Epithelial cell of esophagus (primary cell): ENCODE measurements at places on chromosomes 7 and 10.
A peak's percentile ranks its signal among the peaks of the same experiment; 100 is the strongest.

DNA sequence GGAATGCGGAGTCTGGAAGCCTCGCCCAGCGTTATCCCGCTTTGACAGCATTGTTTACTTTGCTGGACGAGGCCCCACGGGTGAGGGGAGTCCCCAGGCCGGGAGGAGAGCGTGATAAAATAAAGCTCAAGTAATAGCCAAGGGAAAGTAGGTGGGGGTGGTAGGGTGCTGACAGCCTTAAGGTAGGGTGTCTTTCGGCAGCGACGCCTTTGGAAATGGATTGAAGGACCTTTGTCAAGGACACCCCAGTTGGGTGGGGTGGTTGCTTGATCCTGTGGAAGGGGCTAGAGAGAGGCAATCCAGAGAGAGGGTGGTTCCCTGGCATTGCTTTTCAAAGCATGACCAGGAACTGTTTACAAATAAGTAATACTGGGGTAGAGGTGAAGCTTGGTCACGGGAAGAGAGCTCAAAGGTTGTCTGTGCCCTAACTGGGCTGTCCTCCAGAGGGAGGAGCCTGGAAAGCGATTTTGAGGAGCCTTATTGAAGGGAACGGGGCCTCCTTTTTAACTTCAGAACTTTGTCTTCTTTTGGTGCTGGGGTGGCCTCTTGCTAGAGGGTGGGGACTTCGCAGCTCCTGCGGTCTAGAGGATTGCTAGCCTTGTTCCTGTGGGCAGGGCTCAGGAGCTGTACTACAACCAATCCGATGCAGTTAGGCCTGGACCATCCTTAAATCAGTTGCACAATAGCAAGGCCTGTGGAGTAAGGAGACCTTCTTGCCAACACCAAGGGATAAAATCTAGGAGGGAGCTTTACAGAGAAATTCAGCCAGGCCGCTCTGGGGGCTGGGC lies 1.3 kb downstream of the EIF4EBP2 start:
- peak; percentile 92 for DNase-seq

GRCh38 chr7:18524248-18524647 lies 28.7 kb downstream of the HDAC9 start:
- no peak for DNase-seq

GRCh38 chr7:111357691-111358090 lies 204.6 kb downstream of the IMMP2L start:
- peak; percentile 86 for DNase-seq

- peak; percentile 69 for DNase-seq
Observed at GRCh38 chr10:33982995-33983394, 648.5 kb upstream of the NRP1 start.

GRCh38 chr7:157829491-157829890 lies 492.7 kb downstream of the DNAJB6 start:
- no peak for DNase-seq

DNA sequence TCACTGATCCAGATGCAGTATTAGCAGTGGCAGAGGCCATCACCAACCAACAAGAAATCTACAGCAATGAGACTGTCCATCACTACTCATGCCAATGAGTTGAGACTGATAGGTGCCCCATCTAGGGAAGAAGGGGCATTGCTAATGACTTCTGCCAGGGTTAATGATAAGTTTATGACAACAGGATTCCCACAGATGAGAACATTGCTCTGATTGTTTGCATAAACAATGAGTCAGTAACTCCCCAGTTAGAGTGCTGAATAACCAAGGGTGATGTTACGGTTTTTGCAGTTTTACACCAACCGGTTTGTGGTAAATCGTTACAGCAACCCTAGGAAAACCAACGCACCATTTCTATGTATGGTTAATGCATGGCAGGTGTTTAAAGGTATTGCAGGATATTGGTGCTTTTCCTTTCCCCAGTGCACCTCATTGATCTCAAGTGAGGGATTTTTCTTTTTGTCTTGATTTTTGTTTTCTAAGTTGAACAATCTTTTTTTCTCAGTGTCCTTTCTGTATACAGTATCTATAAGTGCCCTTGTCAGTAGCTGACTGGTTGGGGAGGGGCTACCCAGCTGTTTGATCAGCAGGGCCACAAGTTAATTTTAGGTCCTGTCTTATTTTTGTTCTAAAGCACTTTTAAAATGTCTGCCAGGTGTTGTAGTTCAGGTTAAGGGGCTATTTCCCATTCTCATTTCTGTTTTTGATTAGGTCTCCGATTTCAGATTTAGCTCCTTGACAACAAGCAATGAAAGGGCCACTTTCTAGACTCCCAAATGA lies 3.9 kb upstream of the CSGALNACT2 start:
- peak; percentile 65 for DNase-seq

- DNase-seq = peak; percentile 49
Observed at GRCh38 chr10:373526-374309, 238.5 kb downstream of the ZMYND11 start.

GRCh38 chr7:14834883-14835282 lies 67.7 kb downstream of the DGKB start:
- DNase-seq = peak; percentile 47

- DNase-seq = no peak
Observed at GRCh38 chr10:104579136-104579535, 62.0 kb upstream of the SORCS3 start.

DNA sequence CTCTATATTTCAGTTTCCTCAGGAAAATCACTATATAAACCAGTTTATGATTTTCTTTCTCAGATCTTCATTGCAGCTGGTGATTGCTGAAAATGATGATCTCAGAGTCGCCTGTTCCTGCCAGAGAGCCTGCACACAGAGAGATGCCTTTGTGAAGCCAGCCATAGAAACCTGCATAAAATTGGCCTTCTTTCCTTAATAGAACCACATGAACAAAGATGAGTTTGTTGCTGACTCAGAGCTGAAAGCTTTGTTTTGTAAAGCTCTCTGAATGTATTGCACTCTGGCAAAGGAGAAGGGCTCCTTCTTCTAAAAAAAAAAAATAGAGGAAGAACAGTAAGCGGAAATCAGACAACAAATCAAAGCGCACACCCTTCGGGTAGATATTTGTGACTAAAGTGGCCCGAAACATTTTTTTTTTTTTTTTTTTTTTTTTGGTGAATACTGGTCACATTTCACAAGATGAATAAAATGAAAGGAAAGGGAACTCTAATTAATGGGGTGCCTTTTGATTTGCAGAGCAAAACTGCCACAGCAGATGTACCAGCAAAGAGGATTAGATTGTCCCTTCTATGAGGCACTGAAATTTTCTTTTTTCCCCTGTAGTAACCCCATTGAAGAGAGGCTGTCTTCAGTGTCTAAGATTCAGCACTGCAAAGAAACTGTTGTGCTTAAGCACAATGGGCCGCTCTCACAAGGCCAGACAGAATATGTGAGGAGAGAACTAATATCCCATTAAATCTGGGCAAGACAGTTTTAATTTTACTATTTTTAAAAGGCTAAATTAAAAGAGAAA lies 75.1 kb upstream of the PTPRZ1 start:
- peak; percentile 80 for DNase-seq

GRCh38 chr10:22673785-22674572 lies 40.4 kb downstream of the PIP4K2A start:
- no peak for DNase-seq

DNA sequence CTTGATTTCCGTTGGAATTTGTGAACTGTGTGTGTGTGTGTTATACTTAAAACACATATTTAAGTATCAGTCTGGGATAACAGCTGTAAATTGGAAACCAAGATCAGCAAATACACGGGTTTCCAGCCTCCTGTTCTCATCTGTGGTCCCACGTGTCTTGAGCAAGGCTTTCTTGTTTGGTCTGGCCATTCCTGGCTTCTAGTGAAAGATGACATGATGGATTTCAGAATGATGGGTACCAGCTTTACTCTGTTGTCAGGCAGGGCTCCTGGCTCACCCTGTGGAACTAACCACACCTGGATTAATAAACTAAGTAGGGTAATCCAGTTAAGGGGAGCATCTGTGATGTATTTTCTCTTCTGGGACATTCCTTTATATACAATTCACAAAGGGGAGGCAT lies 346.2 kb upstream of the AOAH start:
- no peak for DNase-seq

- no peak for DNase-seq
Observed at GRCh38 chr7:137120690-137121089, 222.8 kb downstream of the PTN start.

- no peak for DNase-seq
Observed at GRCh38 chr7:108430664-108431063, 25.6 kb downstream of the NRCAM start.

GRCh38 chr7:73565675-73566340 lies 8.3 kb upstream of the BCL7B start:
- peak; percentile 41 for DNase-seq

DNA sequence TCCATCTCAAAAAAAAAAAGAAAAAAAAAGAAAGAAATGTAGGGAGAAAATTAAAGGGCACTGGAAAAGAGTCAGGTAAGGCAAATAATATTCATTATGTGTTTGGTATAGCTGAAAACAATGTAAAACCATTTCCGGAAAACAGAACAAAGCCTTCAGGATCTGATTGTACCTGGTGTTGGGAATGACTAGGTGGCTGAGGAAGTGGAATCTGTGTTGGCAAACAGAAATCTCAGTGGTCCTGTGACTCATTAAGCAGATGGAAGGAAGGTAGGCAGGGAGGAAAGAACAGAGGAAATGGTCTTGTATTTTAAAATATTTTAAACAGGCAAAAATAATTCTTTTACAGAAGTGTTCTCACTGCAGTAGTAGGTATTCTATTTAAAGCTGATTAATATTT lies 55.7 kb upstream of the GATA3 start:
- DNase-seq = peak; percentile 44

DNA sequence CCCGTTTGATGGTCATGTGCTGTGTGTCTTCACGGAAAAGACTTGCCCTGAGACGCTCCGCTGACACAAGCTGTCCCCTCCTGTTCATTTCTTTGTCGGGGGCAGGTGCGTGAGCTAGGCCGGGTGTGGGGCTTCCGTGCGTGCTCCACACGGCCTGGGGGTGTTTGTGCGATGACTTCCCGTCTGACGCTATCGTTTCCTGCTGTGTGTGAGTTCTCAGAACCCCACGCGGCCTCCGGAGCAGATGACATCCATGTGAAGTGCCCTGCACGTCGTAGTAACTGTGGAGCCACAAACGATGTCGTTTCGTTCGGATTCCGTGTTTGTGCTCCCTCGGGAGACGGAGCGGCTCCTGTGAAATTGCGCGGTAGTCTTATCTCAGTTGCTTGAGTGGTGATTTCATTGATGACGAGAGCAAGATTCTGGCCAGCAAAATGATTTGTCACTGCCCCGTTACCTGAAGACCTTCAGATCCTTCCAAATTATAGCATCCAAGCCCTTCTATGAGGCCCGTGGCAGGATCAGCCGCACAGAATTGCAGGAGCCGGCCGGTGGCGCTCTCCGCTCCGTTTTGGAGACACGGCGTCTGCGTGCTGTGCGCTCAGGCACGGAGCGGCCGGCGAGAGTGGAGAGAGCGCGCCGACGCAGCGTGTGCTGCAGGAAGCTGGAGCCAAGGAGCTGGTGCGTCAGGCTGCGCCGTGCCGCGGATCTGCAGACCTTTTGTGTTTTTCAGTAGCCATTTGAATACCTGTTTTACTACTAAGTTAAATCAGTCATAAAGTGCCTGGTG lies 94.9 kb downstream of the NKX6-2 start:
- DNase-seq = no peak

- DNase-seq = no peak
Observed at GRCh38 chr10:1214071-1214675, 158.0 kb downstream of the WDR37 start.

- peak; percentile 72 for DNase-seq
Observed at GRCh38 chr10:132363921-132364593, 32.1 kb downstream of the LRRC27 start.

GRCh38 chr7:71996141-71996540 lies 416.0 kb downstream of the CALN1 start:
- DNase-seq = no peak

DNA sequence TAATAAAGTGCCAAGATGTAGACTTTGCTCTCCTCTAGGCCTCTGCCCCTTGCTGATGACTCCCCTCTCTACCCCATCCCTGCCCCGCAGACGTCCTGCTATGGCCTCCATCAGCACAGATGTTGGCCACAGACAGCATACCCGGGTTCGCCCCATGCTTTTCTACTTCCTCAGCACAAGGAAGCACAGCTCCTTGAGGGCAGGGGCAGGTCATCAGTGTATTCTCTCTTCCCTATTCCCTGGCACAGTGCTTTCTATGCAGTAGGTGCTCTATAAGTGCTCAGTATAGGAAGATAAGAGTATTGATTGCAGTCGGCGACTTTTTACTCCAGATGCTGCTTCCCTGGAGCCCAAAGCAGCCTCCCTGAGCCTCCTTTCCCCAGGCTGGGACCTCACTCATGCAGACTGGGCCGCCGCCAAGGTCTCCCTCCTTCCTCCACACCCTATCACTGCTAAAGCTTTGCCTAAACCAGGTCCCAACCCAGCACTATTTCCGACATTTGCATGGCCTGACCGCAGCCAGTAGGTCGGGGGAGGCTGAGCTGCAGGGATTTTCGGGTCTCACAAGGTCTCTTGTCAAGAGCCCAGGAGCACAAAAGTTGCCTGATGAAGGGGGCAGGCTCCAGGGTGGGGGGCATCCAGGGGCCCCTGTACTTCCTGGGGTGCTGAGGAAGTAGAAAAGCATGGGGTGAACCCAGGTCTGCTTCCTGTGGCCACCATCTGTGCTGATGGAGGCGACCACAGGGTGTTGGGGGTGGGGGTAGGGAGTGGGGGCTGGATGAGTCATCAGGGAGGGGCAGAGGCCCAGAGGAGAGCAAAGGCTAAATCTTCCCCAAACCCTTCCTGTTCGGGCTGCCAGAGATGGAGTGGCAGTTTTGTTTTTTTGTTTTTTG lies 8.0 kb downstream of the CALHM3 start:
- no peak for DNase-seq

DNA sequence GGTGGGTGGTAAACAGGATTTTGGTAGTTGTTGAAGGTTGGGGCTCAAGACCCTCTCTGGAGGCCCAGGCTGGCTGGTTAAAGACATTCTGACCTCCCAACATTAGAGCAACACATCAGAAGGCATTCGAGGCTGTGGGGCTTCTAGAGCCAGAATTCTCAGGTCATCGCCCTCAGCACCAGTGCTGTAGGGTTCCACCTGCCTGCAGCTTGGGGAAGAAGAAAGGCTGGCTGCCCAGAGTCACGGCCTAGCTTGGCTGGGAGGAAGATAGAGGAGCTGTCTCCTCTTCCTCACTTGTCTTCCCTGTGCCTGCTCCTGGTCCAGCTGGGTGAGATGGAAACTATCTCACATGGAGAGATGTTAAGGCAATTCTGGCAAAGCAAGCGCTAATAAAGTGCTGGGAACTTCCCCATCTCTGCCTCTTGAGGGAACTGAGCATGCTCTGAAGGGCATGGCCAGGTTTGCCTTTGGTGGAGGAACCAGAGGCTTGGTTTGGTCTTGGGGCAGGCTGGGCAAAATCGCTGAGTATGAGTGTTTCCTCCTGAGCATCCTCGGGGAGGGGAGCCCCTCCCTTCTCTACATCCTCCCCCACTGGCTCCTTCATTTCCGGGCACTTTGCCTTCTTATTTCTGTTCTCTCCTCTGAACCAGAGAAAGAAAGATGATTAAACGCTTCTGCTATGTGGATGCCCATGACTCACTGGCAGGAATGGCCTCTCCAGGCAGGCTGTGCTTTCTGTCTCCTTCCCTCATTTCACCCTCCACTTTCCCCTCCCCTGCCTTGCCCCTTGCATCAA lies 509.0 kb upstream of the PODXL start:
- DNase-seq = peak; percentile 93

GRCh38 chr7:95269640-95270039 lies 54.7 kb downstream of the PON1 start:
- DNase-seq = no peak
